NCI-H1105 treated with DMSO at 0.1 percent for 48 hours (cell line): ENCODE measurements at places on chromosomes 12 and 14.

DNA sequence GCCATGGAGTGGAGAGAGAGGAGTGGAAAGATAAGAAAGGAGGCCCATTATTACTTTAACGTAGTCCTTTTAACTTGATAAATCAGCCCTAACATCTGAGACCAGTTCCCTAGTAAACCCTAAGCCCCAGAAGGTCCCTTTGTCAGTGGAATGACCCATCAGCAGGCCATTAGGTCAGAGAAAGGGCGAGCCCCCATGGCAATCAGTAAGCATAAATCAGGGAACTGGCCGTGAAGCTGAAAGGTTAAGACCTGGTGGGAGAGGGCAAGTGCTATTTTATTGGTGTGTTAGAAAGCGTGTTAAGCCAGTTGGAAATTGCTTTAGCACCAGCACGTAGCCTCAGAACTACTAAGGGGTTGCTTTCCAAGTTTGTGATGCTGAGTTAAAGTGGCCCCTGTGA lies 708.0 kb downstream of the BCL11B start:
- no peak for DNase-seq

- no peak for DNase-seq
Measured at GRCh38 chr14:90349739-90350138, 18.0 kb upstream of the NRDE2 start.

DNA sequence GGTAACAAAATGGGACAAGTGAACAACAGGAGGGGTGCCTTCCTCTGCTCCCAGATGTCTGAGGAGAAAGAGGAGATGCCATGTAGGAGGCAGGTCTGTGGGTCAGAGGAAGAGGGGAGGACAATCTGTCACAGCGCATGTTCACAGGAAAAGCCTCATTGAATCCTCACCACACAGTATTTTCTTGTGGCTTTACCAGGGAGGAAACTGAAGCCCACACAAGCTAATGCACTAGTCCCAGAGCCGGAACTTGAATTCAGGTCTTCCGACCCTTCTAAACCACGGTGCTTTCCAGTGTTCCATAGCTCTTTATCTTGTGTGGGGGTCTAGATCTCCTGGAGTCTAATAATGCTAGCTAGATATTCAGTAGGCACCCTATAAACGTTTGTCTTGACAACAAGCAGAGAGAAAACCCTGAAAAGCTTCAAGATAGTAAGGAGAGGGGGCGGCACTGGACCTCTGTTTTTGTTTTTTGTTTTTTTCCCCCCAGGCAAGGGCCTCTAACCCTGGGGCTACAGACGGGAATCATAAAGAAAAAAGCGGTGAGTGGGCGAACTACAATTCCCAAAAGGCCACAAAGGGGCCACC lies 371 bp upstream of the SHMT2 start:
- no peak for DNase-seq

GRCh38 chr12:28988325-28988704 lies 160.8 kb upstream of the FAR2 start:
- DNase-seq: no peak

GRCh38 chr12:56914256-56914655 lies 20.0 kb downstream of the SDR9C7 start:
- no peak for DNase-seq
